ENCODE measurements at places on chromosomes 6 and 20.

DNA sequence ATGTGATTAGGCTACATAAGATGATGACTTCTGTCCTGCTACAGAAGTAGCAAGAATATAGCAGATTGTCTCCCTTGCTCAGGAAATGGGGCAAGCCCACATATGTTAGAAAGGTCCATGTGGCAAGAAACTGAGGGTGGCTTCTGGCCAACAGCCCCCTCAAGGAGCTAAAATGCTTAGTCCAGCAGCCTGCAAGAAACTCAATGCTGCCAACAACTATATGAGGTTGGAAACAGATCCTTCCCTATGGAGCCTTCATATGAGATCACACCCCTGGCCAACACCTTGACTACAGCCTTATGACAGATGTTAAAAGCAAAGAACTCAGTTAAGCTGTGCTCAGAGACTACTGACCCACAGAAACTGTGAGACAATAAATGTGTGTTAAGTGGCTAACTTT, 22.1 kb downstream of the PTPRT start:
- DNase-seq, result no peak

GRCh38 chr6:112595841-112596240, 248.7 kb downstream of the RFPL4B start:
- no peak for DNase-seq

DNA sequence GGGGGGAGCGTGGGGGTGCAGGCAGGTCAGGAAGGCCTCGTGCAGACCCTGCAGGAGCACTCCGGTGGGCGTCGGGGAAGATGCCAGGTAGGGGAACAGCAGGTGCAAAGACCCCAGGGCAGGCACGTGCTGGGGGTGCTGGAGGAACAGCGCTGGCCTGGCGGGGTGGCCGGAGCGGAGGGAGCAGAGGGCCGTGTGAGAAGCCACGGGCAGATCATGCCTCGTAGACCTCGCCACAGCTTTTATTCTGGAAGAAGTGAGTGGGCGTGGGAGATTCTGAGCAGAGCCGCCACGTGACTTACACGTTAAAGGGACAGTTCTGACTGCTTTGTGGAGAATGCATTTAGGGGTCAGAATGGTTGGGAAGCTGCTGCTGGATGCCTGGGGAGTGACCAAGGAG, 9.3 kb downstream of the NTSR1 start:
- DNase-seq, result no peak

- DNase-seq, result no peak
Observed at GRCh38 chr20:16241911-16242310, 331.3 kb downstream of the KIF16B start.

- DNase-seq, result no peak
Observed at GRCh38 chr6:17930321-17930993, 57.0 kb downstream of the KIF13A start.

- DNase-seq, result no peak
Observed at GRCh38 chr6:34610819-34611477, 54.8 kb upstream of the SPDEF start.

GRCh38 chr6:84774157-84774984, 10.0 kb upstream of the TBX18 start:
- no peak for DNase-seq

DNA sequence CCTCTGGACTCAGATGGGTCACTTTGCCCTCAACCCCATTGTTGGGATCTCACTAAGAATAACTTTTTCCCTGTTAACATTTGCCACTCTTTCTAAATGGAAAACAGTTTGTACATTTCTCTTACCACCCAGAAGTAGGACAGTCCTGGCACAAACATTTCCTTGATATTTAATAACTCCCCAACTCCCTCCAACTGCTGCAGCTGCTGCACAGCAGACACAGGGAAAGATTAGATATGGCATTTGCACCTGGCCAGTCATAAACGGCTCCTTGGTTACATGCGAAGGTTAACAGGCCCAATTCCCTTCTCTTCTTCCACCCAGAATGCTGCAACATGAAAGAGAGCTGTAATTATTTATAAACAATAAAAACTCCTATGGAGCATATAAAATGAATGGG, 55.9 kb upstream of the SOX4 start:
- DNase-seq, result no peak

- no peak for DNase-seq
Observed at GRCh38 chr20:9838378-9839295, at the start of gene PAK5. Gene PAK5 (minus strand): TSS chr20:9839076. CDS start chr20:9644328, 194,748 bp downstream.

GRCh38 chr6:162181111-162181510, 546.5 kb downstream of the PRKN start:
- no peak for DNase-seq

- no peak for DNase-seq
Observed at GRCh38 chr6:41153992-41154625, at the start of gene TREML1. Gene TREML1 (minus strand): TSS chr6:41154347. CDS start chr6:41154288, 59 bp downstream.

GRCh38 chr6:87661503-87661902, 40.5 kb downstream of the AKIRIN2 start:
- DNase-seq, result no peak

GRCh38 chr20:5859608-5860007, 90.7 kb downstream of the TRMT6 start:
- DNase-seq, result no peak

- no peak for DNase-seq
Observed at GRCh38 chr6:128138694-128139093, 237.8 kb upstream of the THEMIS start.

DNA sequence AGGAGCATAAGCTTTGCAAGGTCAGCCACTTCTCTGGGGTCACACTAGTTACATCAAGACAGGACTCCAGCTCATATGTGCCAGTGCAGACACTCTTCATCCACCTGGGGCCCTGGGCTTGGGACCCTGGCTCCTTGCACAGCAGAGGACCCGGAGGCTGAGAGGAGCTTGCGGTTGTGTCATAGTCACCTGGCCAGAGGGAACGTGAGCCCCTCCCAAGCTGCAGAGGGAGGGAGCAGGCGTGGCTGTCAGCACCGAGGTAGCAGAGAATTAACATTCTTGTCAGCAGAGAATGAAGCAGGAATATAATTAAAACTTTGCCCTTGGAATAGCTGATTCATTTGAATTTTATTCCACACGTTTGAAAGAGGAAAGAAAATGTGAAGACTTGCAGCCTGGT, 36.8 kb downstream of the BCAS4 start:
- no peak for DNase-seq

DNA sequence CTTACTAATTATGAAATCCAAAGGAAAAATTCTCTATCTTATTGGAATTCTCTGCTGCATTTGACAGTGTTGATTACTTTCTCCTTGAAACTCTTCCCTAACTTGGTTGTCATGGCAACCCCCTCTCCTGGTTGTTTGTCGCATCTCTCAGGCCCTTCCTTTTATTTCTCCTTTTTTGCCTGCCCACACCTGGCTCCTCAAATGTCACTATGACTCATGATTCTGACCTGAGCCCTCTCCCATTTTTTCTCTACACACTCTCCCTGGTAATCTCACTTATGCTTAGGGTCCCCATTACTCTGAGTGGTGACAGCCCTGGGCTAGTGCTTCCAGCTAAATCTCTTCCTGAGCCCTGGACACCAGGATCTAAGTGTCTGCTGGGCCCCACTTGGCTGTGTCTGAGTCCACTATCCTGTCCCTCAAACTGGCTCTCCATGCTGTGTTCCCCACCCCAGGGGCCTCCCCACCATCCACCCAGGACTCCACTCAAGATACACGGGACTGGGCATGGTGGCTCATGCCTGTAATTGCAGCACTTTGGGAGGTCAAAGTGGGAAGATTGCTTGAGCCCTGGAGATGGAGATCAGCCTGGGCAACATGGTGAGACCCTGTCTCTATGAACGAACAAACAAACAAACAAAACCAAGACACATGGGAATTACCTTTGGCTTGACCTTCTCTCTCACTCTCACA, 16.5 kb upstream of the NNAT start:
- DNase-seq, result no peak

DNA sequence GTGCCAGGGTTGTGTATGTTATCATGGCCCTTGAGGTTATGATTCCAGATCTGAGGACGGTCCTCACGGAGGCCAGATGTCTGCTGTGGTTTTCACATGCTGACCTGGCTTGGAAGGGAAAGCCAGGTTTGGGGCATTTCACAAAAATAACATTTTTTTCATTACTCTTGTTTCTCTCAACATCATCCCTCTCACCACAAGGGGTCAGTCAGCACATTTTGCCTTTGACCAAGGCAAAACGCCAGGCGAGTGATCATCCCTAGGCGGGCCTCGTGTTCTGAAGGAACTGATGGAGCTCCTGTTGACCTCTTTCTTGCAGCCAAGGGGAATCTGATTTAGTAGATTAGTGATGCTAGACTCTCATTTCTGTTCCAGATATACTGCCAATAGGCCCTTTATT, 133.5 kb downstream of the TBC1D7 start:
- no peak for DNase-seq

DNA sequence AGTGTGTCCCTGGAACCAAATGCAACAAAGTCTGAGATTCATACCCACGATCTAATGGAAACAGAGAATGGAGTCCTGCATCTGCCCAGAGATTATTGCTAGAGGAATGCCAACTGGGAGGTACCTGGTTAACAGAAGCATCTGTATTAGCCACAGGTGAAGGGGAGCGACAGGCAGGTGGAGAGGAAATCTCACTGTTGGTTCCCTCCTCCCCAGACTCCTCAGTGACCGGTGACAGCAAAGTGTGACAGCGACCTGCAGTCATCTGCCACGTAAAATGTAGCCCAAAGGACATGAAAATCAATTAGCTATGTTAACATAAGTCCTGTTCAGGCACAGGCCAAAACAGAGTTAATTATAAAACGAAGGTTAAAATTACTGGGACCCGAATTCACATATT, 336.6 kb downstream of the SYNE1 start:
- no peak for DNase-seq

GRCh38 chr6:43263314-43264178, 20.3 kb downstream of the TTBK1 start:
- no peak for DNase-seq

GRCh38 chr20:4677846-4678245, 43.9 kb upstream of the PRND start:
- no peak for DNase-seq

- no peak for DNase-seq
Observed at GRCh38 chr6:85408039-85408438, 41.8 kb upstream of the NT5E start.

GRCh38 chr6:89640804-89641203, 2.3 kb upstream of the LYRM2 start:
- no peak for DNase-seq

DNA sequence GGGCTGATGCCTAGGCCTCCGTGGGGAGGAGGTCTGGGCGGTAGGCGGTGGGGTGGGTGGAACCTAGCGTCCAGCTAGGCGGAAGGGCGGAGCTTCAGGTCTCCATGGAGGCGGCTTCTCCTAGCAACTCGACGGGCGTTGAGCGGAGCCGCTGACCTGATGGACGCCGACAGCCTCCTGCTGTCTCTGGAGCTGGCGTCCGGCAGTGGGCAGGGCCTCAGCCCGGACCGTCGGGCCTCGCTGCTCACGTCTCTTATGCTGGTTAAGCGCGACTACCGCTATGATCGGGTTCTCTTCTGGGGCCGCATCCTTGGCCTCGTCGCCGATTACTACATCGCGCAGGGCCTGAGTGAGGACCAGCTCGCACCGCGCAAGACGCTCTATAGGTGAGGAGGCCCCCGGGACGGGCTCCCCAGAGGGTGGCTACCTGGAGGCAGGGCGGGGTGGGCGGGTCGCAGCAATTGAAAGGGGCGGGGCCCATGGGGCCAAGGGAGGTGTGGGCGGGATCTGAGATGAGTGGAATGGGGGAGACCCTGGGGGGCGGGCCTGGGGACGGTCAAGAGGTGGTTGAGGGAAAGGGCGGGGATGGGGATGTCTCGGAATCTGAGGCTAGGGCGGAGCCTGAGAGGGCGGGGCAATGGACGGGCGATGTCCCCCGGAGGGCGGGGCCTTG, at the start of gene RSPH9:
TSS of gene RSPH9 (plus strand) at position 97 of the 673 bp plus-strand sequence. CDS start at position 160, 63 bp downstream.
- DNase-seq, result peak; percentile 51

DNA sequence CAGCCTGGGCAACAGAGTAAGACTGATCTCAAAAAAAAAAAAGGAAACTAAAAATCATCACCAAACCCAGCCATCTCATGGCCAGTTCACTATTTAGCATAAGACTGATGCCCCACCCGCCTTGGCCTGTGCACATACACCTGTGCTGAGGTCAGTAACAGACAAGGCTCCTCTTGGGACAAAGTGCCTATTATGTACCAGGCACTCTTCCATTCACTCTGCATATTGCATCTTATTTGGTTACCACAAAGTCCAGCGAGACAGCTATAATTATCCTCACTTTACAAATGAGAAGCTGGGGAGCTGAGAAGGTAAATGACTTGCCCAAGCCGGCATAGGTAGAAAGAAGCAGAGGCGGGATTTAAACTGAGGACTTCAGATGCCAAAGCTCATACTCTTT, 3.8 kb downstream of the PTPRT start:
- no peak for DNase-seq

DNA sequence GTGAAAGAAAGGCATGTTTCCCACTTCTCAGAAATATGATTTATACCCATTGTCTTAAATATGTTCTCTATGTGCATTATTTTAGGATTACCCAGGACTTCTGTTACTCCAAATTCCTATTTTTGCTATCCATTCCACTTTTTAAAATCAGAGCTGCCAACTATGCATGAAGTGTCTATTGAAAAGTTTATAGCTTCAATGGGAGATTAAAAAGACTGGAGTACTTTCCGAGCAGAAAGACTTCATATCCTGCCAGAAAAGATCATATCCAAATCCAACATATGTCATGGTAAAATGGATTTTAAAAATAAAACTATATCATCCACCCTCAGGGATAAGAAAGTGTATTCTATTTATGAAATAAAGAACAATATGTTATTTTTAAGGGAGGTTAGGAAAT, 212.7 kb downstream of the COL12A1 start:
- DNase-seq, result no peak

- DNase-seq, result no peak
Observed at GRCh38 chr6:157290797-157291196, 32.5 kb downstream of the TMEM242 start.

DNA sequence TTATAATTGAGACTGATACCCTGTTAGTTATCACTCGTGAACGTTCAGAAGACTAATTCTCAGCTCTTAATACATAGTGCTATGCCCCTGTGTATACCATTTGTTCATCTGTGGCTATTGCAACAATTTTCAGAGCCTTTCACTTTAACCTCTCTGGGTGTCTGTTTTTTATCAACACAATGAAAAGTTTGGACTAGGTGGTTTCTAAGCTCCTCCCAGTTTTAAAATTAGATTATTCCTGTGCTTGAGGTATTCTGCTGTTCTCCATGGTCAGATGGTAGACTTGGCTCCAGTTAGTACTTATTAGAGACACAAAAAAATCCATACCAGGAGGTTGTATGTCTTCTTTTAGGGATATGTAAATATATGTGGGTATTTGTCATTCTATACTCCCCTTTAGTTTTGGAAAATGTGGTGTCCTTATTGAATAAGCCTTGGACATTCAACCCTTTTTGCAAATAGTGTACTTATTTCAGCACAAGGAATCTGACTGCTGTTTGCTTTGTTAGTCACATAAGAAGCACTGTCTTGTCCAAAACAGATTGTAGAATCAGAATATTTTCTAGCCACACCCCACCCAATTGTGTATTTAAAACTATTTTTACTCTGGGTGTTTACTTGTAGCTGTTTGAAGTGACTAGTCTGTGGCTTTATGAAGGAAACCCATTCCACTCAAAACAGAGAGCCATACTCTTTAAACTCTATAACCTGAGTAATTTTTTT, 2.0 kb upstream of the COL10A1 start:
- DNase-seq, result no peak

Data from activated CD8-positive, alpha-beta memory T cell treated with anti-CD3 and anti-CD28 coated beads for 1 hour (primary cell).